ENCODE measurements at places on chromosomes 7 and 10.

DNA sequence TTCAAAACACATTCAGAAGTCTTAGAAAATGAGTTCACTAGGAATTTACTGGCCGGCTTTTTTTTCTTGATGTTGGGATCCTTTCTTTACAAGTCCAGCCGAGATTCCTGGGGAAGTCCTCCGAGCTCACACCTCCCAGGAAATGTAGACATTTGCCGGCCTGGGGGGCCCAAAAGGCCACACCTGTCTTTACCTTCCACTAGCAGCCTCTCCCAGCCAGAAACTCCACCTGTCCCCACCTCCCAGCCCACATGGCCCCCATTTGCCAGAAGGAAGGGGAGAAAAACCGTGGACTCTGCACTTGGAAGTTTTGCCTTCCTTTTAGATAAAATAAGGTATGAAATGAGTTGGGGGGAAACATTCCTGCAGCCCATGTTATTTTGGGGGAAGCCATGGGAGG lies 27.6 kb upstream of the EMX2 start:
- no peak for DNase-seq

GRCh38 chr7:4692055-4692454 lies 10.0 kb downstream of the FOXK1 start:
- DNase-seq: no peak

- DNase-seq: no peak
These were observed 41.1 kb upstream of the CABCOCO1 start for GRCh38 chr10:61621605-61622051.

GRCh38 chr7:69898189-69898588 lies 299.9 kb downstream of the AUTS2 start:
- no peak for DNase-seq

GRCh38 chr10:77944519-77944918 lies 18.0 kb upstream of the DLG5 start:
- no peak for DNase-seq

DNA sequence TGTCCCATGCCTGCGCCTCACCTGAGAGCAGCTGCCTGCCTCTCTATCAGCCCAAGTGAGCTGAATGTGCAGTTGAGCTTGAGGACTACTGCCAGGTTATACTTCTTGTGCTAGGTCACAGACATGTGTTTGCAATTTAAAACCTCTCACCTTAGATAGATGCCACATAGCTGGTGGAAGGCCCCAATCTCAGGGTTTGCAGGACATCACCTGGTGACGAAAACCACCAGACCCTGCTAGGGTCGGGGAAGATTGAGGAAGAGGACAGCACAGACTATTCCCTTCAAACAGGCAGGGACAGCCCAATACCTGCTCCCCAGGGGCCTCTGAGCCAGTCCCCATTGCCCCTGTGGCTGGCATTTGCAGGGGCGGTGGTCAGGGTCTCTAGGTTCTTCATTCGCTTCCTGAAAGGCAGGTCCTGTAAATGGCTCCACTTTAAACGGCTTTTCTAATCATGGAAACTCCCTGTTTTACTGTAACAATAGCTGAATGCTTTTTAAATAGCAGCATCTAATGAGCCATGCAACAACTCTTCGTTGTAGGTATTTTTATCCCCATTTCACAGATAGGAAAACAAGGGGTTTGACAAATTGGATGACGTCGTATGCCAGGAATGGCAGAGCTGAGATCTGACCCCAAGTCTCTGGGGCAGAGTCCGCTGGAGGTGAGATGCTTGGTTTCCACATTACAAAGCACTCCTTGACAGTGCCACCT lies 80.1 kb downstream of the EMX2 start:
- DNase-seq: no peak

DNA sequence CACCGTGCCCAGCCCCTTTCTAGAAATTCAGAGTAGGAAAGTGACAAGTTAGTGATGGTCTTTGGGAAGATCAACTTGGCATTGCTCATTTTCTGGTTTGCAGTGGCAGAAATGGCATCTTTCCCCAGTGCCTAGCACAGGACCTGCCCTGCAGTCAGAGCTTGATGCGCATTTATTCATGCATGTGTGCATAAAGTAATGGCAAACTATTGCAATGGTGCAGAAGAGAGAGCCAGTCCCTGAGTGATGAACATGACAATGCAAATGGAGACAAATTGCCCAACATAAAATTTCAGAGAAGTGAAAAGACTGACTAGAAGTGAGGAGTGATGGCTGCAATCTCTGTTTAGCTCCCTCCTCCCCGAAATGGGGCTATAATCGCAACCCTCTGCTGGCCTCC lies 268.2 kb downstream of the CCSER2 start:
- DNase-seq: no peak

GRCh38 chr7:98630149-98630548 lies 13.1 kb downstream of the NPTX2 start:
- DNase-seq: no peak

DNA sequence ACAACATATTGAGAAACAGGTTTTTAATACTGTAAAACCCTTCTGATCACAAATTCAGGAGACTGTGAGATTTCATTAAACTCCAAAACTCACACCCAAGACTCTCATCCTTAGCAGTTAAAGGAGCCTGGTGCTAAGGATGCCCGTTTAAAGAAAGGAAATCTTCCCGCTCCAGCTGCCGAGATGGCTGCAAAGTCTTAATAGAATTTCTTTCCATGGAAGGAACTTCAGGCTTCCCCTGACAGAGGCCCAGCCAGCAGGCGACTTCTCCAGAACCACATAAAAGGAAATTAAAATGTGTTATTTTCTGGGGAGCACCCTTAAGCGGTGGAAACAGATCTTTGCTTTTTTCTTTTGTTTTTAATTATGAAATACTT lies 104.7 kb upstream of the CHST15 start:
- no peak for DNase-seq

DNA sequence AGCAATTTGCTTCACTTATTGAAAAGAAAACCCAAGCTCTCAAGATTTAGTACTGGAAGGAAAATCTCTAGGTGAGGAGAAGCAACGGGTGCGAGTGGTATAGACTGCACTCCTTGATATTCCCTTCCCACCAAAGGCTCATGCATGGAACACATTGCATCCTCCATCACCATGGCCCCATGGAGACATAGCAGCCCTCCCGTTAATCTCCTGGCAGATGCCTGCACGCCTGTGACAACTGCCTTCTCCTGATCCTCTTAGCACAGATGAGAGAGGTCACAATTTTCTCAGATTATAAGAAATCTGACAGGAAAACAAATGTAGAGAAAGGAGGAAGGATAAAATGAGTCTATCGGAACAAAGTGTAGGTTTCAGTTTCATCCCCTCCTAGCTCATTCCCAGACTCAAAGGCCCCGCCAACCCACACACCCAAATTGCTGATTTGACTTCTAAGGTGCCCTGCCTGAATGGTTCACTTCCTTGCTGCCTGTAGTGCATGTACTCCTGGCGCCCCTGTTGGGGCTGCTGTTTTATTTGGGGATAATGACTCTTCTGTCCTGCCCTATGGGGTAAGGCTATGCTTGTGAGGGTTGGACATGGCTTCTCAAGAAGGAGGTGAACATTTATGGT lies 50.0 kb downstream of the PLXNA4 start:
- no peak for DNase-seq

GRCh38 chr10:52526251-52526823 lies 212.3 kb downstream of the DKK1 start:
- no peak for DNase-seq

Measured in CD4-positive, alpha-beta T cell treated with Interleukin-6 at 100 ng/mL for 8 hours (primary cell).